LHCN-M2 (cell line): ENCODE measurements at places on chromosomes 2 and 18. TPM values are rescaled to one million over a fixed set of nuclear protein-coding genes. Genes with fewer than 3 reads are reported as not detected.

The NDUFV2 gene
- 149 and 156 TPM in 2 replicates for total RNA-seq

The LYPD6 gene
- total RNA-seq = 14.0 and 16.6 TPM in 2 replicates

The TNFAIP6 gene
- 20.3 and 21.3 TPM in 2 replicates for total RNA-seq

The ANKRD30BL gene
- total RNA-seq = not detected in 2 replicates

The PTPRN gene
- total RNA-seq = 1.5 and 2.8 TPM in 2 replicates

The CCDC74B gene
- total RNA-seq = 24.8 and 26.5 TPM in 2 replicates

The HAAO gene
- total RNA-seq = not detected in 2 replicates

The TUBA4B gene
- total RNA-seq = not detected in 2 replicates

The GREB1 gene
- total RNA-seq = 0.38 and 0.57 TPM in 2 replicates

The LIPG gene
- 0.11 and 0.19 TPM in 2 replicates for total RNA-seq

The GNAL gene
- total RNA-seq = 0.17 and 0.58 TPM in 2 replicates

The CNGA3 gene
- 0.23 and 0.58 TPM in 2 replicates for total RNA-seq

- no peak for DNase-seq
Observed at GRCh38 chr2:190875891-190876290, 4.7 kb upstream of the GLS start.

- DNase-seq = no peak
Observed at GRCh38 chr2:170404846-170405245, 226.9 kb downstream of the MYO3B start.

DNA sequence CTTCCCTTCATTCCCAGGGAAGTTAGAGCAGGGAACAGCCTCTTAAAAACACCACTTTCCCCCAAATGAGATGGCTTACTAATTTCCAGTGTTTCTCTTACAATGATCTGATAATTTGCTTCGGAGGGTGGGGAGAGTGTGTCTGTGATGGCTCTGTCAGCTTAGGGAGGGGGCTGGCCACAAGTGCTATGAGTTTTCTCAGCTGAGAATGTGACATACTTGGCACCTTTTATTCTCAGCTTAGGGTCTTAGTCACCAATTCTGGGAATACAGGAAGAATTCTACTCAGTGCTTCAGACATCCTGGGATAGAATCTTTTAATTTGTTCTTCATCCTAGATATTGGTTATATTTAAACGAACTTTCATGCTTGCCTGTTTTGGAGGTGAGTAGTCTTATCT, 64.4 kb downstream of the AOX1 start:
- no peak for DNase-seq

GRCh38 chr2:112938904-112939303, 27.9 kb downstream of the IL37 start:
- DNase-seq = peak; percentile 58

DNA sequence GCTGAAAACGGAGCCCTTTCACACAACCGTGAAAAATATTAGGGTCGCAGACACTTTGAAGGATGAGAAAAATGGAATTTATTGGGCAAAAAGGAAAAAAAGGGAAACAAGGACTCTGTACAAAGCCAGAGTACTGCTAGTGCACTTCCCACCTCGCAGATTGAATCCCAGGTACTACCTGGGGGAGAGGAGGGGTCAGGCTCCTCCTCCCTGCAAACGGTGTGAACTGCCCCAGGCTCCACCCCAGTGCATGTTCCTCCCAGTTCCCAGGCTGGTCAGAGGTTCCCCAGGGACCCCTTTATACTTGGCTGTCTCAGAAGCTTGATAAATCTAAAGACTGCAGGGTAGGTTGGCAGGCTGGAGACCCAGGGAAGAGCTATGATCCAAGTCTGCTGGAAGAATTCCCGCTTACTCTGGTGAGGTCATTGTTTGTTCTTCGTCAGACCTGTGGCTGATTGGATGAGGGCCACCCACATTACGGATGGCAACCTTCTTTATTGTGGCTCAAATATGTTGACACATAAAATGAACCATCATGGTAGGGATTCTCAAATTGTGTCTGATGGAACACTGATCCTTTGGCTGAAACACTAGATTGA, 290.4 kb upstream of the POU3F3 start:
- no peak for DNase-seq

DNA sequence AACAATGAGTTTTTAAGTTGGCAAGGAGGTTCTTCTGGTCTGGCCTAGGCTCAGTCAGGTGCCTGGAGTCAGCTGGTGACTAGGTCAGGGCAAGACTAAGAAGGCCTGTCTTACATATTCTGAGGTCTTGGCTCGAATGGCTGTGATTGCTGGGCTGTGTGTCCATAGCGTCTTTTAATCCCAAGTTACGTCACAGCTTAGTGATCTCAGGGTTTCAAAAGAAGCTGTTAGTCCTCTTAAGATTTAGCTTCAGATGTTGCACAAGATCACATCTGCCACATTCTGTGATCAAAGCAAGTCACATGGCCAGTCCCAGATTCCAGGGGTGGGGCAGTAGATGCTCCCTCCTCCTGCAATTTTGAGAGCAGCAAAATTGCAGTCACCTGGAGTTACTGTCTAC, 61.3 kb downstream of the PKP4 start:
- DNase-seq = peak; percentile 57

GRCh38 chr2:232237464-232237863, 141.1 kb upstream of the ALPP start:
- no peak for DNase-seq

GRCh38 chr2:45567974-45568789, 42.9 kb downstream of the SRBD1 start:
- peak; percentile 37 for DNase-seq

GRCh38 chr18:13067124-13067523, 76.0 kb downstream of the CEP192 start:
- no peak for DNase-seq

GRCh38 chr2:166154685-166155338, 27.0 kb upstream of the SCN1A start:
- no peak for DNase-seq

DNA sequence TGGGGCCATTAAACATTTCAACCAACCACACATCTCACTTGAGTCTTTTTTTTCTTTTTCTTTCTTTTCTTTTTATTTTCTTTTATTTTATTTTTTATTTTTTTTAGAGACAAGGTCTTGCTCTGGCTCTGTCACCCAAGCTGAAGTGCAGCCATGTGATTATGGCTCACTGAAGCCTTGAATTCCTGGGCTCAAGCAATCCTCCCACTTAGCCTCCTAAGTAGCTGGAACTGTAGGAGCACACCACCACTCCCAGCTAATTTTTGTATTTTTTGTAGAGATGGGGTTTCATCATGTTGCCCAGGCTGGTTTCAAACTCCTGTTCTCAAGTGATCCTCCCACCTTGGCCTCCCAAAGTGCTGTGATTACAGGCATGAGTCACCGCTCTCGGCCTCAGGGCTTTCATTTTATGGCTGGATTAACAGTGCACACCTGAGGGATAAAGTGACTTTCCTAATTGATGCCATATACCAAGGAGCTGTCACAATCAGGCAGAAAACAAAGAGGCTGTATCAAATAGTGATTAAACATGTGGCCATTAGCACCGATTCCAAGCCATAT, 21.5 kb downstream of the KIAA2012 start:
- no peak for DNase-seq

GRCh38 chr2:54652540-54652939, 70.9 kb upstream of the EML6 start:
- DNase-seq = peak; percentile 36

GRCh38 chr2:215772634-215773563, 240.5 kb downstream of the MREG start:
- peak; percentile 70 for DNase-seq

DNA sequence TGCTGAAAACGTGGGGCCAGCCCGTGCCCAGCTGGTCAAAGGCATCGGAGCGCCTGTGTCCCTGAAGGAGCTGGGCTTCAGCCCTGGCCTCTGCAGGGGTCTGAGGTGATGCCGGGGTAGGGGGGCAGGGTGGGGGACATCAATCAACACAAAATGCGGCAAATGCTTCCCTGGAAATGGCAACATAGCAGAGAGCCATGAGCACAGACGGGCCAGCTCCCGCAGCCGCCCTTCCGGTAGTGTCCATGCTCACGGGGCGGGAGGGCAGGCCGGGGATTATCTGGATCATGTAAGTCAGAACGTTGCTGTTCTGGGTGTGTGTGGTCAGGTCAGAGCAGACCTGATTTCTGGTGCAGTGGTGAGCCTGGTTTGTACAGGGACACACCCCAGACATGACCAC, 56.5 kb upstream of the TWIST2 start:
- DNase-seq = no peak

- no peak for DNase-seq
Observed at GRCh38 chr2:26540306-26540705, 62.4 kb upstream of the OTOF start.

DNA sequence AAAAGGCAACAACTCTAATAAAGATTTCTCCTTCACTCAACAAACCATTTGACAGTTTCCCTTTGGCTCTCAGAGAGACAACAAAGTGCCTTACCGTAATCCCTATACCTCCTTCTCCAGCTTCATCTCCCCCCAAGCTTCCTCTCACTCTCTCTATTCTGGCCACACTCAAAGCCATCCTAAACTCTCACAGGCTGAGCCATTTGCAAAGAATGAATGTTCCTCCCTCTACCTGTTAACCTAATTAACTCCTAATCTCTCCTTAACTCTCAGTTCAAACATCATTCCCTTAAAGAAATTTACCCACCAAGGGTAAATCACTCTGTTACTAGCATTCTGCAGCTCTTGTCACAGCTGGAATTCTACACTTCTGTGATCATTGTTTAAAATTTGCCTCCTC, 38.2 kb downstream of the GFPT1 start:
- DNase-seq = no peak

GRCh38 chr2:217469203-217469810, 533.5 kb downstream of the TNS1 start:
- DNase-seq = no peak

GRCh38 chr2:43455731-43456642, 139.9 kb downstream of the THADA start:
- peak; percentile 97 for DNase-seq

- peak; percentile 8 for DNase-seq
Observed at GRCh38 chr2:126719833-126720351, 63.9 kb downstream of the GYPC start.

DNA sequence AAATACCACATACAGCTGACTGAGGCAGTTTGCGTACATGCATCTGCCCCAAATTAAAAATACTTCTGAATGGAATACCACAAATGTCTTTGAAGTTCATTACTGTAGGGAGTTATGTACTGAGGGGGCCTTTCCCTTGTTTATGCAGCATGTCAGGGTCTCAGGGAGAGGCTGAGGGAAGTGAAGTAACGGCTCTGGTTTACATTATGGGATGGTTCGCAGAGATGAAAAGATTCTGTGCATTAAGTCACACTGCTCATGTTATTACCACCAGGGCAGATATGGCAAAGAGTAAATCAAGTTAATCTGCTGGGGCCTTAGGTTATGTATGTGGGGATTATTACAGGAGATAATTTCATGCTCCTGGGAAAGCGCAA, 385.9 kb upstream of the RND3 start:
- no peak for DNase-seq

DNA sequence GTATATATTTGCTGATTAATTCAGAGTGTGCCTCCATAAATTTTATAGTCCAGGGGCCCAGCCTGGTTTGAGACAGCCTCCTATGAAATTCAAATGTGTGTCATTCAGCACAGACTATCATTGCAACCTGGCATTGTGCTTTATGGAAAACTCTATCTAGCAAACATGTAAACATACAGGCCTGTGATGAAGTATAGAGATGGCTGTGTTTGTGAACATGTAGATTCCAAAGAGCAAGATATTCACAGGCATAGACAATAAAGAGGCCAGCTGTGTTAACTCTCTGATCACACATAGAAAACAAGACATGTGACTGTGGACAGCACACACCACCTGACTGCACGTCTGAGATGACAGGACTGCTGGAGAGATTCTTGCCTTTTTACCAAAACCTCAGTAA, 297.9 kb downstream of the EN1 start:
- DNase-seq = no peak

GRCh38 chr18:3526421-3527354, 76.7 kb downstream of the TGIF1 start:
- peak; percentile 98 for DNase-seq

- DNase-seq = peak; percentile 49
Observed at GRCh38 chr2:149313512-149313972, 16.8 kb upstream of the LYPD6 start.

DNA sequence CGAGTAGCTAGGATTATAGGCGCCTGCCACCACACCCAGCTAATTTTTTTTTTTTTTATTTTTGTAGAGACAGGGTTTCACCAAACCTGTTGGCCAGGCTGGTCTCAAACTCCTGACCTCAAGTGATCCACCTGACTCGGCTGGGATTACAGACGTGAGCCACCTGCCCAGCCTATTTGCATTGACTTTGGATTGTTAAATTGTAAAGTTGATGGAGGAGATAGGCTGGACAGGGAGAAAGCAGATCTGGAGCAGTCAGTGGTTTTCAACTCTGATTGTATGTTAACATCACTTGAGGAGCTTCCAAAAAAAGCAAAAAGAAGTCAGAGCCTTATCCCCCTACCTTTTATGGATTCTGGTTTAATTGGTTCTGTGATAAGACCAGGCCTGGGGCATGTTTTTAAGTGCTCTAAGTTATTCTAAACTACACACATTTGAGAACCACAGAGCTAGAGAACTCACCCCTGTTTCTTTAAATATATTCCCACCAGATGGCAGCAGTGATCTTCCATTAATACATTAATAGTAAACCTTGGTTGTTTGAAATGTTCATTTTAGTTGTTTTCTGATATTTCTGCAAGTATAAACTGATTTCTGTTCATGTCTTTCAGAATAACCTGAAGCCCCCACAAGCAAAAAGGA, 7.5 kb downstream of the C2orf49 start:
- peak; percentile 58 for DNase-seq

DNA sequence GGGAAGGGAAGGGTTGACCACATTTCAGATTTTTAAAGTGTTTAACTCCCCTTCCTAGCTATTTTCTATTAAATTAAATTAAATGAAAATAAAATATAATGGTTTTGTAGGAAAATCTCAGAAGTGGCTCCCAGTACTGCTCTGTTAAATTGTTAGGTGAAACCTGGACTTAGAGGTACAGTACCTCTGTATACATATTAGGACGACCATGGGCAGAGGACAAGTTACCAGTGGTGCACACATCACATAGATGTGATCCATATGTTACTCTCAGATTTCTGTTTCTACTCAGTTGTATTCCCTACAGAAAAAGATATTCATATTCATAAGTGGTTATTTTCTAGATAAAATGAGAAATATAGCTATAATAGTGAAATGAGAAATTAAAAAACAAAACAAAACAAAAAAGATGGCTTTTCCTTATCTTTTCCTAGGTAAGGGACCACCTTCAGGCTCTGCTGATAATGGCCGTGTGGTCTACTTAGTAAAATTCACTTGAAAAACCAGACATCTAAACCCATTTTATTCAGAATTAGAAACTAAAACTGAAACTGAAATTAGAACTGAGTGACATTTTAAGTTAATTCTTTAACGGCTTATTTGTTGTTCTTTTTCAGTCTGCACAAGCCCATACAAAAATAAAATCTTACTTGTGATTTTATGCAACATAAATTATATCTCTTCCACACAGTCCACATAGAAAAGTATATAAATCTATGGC, 832.5 kb upstream of the CHAC2 start:
- DNase-seq = no peak
